KBM-7 (cell line): ENCODE measurements at places on chromosomes 5 and 9.

GRCh38 chr5:81590498-81591384, 160.2 kb downstream of the SSBP2 start:
- no peak for DNase-seq

DNA sequence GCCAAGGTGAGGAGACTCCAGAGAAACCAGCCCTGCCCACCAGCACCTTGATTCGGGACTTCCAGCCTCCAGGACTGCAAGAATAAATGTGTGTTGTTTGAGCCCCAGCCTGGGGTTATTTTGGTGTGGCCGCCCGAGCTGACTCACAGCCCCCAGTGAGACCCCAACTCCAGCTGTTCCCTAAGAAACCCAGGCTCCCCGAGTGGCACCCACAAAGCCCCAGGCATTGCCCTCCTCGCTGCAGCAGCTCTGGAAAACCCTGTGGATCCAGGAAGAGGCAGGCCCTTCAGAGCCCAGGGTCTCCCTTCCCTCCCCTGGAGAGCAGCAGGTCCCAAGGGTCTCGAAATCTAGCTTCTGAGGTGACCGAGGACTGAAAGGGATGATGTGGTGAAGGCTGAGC, 69.2 kb upstream of the PPP1R26 start:
- DNase-seq: no peak

DNA sequence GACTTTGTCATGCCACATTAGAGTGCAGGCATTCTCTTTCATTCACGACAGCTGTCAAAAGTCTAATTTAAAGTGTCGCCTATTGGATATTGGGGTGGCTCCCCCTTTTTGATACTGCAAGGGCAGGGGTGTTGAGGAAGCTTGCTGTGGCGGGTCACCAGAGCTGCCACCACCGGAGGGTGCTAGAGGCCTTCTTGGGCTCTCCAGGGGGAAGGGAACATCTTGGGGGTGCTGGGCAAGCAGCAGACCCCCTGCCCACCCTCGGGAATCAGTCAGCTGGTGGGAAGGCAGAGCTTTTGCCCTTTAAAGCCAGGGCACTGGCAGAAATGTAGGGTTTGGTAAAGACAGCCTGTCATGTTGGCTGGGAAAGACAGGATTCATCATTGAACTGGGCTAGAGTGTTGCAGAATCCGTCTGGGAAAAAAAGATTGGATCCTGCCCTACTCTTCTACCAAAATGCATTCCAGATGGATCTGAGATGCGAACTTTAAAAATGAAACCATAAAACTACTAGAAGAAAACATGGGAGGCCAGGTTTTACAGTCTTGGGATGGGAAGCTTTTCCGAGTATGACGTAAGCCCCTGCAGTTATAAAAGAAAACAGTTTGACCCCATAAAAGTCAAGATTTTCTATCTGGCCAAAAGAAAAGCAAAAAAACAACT, 22.3 kb downstream of the COL5A1 start:
- DNase-seq: no peak

DNA sequence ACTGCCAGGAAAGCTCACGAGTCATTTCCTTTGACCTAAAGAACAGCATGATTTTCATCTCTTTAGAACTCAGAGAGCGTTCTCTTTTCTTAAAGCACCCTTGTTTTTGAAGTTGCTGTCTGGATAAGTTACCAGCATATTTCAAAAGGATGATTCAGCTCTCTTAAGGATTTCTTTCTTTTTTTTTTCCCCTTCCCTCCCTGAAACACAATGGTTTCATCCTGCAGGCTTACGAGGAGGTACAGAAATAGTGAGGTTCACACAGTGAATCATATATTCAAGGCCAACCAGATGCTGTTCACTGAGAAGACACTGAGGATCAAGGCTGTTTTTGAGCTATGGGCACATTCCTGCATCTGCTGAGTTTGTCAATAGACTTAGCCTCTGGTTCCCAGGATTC, 257.2 kb downstream of the KIF4B start:
- DNase-seq: no peak

- no peak for DNase-seq
Measured at GRCh38 chr5:79809743-79810142, 120.1 kb downstream of the CMYA5 start.

DNA sequence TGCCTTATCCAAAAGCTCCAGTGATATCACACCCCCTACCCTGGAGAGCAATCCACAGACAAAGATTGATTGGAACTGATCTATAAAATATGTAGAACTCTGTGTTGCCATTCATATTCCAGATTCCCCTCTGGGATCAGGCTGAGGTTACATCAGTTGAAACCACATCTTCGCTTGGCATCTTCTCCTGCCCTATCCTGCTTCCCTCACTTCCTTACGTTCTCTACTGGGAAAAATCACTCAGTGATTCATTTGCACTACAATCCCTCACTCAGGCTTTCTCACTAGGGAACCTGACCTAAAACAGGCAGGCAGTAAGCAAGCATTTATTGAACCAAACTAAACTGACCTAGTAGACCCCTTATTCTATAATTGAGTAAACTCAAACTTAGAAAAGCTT, 111.7 kb downstream of the ESM1 start:
- DNase-seq: no peak

GRCh38 chr5:174573221-174573994, 151.0 kb upstream of the MSX2 start:
- DNase-seq: no peak

GRCh38 chr9:135076143-135076875, 11.2 kb upstream of the OLFM1 start:
- DNase-seq: no peak

DNA sequence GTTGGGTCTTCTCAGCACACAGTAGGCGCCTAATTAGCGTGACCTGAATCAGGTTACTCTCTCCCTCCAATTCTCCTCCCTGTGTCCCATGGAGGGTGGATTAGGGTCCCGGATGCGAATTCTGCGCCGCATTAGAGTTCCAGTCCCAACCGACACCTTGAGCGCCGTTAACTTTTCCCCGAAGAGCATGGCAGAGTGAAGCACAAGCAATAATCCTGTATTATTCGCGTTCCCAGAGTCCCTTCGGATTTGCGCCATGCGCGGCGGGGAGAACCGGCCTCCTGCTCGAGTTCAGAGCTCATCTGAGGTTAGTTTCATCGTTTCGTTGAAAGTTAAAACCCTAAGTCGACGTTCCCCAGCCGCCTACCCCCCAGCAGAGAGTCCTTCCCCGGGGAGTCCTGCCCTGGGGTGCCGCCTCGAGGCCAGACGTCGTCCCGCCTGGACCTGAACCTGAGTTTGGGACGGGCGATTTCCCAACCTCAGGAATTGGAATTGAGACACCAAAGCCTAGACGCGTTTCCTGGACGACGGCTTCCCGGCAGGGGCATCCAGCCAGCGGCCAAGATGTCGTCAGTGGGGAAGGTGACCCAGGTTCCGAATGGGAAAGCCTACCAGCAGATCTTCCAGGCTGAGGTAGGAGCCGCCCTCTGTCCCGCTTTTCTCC, at the start of gene CCDC180:
Gene CCDC180 (plus strand): TSS at position 160 of the 664 bp plus-strand sequence. CDS start 405 bp downstream, at position 565.
- no peak for DNase-seq

DNA sequence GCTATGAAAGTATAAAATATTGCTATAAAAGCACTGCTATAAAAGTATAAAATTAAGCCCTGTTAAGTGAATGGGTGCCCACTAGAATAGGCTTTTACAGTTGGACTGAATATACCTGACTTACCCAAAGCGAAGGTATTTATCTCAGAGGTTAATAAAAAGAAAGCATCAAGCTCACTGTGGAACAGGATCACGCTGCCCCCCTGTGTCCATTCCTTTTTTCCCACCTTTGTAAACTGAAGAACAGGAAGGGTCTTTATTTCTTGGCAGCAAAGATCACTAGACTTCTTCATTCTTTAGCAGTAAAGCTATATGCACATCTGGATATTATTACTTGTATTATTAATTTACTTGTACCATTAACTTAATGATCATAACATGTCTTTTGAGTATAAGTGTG, 22.1 kb upstream of the PLPP6 start:
- peak; percentile 17 for DNase-seq

DNA sequence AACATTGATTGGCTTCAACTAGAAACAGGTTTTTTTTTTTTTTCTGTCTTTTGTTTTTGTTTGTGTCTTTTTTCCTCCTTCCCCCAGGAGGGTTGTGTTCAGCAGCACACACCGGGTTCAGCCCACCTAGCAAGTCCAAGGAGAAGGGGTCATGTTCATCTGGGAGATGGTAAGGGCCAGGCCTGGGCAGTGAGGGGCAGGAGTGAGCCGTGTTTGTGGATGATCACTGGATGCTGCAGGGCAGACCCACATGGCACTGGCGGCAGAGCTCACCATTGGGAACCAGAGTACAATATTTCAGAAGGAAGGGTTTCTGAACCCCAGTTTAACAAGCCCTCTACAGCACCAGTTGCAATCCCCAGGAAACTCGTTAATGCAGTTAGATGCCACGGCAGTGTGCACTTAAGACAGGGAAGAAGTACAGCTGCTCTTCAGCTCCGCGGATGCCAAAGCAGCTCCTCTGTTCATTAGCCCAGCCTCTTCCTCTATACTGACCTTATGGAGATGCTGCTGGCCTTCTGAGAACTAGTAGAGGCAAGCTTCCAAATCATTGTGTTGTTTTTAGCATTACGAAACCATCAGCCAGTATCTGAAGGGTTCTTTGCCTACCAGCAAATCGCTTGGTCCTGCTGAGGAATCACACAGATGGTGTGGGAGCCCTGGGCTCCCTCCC, 508.2 kb upstream of the WWC1 start:
- DNase-seq: no peak

- no peak for DNase-seq
Measured at GRCh38 chr5:154878642-154879335, 20.4 kb downstream of the CNOT8 start.

DNA sequence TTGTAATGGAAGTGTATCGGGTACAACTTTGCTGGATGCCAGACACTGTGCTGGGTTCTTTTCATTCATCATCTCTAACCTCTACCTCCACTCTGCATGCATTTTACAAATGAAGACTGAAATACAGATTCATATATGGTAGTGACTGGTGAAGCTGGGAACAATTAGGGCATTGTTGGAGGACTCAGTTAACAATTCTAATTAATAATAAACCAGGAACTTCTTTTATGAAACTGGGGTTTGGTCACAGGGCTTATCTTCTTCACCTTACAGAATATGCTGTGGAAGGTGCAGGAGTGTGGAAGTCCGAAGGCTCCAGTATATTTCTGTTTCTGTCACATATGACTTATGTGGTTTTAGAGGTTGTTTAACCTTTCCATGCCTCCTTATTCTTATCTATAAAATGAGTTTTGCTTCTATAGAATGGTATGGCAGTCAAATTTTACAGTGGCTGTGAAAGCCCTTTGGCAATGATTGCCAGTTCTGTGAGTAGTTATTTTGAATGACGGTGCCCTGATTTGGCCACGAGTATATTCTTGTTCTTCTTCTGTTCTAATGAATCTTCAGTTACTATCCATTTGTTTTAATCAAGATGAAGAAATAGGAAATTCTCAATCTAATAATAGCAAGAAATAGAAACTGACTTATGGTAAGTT, 284.7 kb downstream of the GABRB2 start:
- no peak for DNase-seq

- DNase-seq: no peak
Measured at GRCh38 chr5:56327809-56328208, 94.7 kb upstream of the ANKRD55 start.

GRCh38 chr5:41067714-41068568, 3.2 kb downstream of the MROH2B start:
- DNase-seq: no peak

DNA sequence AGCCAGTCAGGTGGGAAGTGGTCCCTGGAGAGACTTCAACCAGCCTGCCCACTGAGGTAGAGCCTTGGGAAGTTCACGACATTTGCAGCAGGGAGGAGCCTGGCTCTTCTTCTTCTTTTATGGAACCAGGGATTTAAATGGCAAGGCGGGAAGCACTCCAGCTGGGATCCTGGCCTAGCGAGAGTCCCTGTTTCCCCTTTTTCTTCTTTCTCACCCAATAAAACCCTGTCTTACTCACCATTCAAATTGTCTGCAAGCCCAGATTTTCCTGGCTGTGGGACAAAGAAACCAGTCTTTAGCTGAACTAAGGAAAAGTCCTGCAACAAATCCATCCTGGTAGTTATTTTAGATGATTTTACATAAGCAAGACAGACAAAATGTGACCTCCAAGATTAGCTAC, 503.7 kb downstream of the CDH10 start:
- DNase-seq: no peak

GRCh38 chr9:5326187-5326586, 13.5 kb downstream of the RLN1 start:
- no peak for DNase-seq

DNA sequence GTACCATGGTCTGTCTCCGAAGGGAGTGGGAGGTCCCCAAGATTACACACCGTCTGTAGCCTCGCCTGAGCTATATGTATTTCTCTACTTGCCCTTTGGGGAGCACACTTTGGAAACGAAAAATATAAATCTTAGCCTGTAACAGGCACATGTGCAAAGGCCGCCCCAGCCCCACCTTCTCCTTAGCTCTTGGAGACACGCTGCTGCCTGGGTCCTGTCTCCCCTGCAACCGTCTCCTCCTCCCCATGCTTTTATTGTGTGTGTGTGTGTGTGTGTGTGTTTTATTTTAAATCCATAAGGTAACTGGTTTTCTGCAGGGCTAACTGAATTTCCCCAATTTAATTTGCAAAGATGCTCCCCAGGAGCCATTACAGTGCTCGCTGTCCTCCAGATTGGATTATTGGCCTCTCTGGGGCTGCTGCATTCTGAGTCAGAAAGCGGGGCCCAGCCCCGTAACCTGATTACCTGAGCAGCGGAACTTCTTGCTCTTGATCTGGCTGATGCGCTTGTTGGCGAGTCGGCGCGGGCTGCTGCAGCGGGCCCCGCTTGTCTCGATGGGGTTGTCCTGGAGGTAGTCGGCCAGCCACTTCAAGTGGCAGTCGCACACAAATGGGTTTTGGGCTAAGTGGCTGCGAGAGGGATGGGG, 193.3 kb upstream of the PANK3 start:
- no peak for DNase-seq

DNA sequence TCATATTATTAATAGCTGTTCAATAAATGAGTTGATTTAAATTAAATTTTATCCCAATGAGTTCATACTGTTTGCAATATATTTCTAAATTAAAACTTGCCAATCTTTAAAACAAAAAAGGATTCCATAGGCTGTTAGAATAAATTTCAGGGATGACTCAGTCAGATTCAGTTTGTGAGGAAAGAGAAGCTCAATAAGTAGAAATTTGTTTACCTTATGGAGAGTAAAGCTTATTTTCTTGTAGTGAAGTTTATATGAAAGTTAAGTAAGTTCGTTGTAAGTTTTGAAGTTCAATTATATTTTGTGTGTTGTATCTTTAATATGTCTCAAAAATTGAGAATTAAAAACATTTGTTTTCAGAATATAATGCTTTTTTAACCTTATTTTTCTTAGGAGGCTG, 29.0 kb downstream of the GPBP1 start:
- DNase-seq: no peak

DNA sequence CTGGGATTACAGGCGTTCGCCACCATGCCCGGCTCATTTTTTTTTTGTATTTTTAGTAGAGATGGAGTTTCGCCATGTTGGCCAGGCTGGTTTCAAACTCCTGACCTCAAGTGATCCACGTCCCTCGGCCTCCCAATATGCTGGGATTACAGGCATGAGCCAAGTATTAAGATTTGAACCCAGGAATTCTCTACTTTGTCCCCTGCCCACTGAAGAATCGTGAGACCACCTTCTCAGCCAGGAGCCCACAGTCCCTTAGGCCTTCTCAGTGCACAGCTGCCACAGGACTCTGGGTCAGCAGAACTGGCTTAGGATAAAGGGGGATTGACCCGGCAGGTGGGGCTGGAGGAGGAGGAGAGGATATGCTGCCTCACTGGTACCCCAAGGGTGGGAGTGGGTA, 13.4 kb downstream of the OLFML2A start:
- no peak for DNase-seq

- peak; percentile 44 for DNase-seq
Measured at GRCh38 chr9:112086627-112087026, 88.5 kb downstream of the SUSD1 start.
